ENCODE measurements at places on chromosomes 3 and 15.

GRCh38 chr15:88701561-88702095 is 62.8 kb downstream of the ISG20 start:
- no peak for DNase-seq

- no peak for DNase-seq
Measured at GRCh38 chr3:106810300-106810875, 566.9 kb upstream of the CCDC54 start.

DNA sequence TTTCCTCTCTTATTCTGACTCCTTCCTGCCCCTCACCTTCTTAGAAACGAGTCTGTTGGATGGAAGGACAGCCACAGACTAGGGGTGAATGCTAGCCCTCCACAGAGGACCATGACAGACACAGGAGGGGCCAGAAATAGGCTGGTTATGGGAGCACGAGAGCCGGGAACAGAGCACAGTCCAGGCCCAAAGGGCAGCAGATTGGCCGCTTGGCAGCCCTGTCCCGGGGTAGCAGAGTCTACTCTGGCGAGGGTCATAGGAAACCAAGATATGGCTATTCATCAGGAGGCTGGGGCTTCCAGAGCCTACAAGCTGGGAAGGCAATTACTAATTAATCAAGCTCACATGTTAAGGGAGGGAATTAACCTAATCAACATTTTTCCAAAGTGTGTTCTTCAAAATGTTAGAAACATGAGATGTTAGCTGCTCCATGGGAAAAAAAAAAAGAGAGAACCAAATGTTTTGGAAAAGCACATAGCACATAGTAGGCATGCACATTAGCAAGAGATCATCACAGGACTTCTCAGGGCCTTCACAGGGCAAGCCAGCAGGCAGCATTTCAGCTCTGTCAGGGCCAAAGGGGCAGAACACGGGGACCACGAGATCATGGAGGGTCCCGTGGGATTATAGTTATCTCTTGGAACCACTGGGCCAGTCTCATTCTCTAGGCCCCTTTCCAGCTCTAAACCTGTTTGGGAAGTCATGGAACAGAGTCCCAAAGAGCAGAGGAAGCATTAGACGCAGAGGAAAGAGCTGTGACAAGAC is 13.3 kb downstream of the SEMA3G start:
- no peak for DNase-seq

DNA sequence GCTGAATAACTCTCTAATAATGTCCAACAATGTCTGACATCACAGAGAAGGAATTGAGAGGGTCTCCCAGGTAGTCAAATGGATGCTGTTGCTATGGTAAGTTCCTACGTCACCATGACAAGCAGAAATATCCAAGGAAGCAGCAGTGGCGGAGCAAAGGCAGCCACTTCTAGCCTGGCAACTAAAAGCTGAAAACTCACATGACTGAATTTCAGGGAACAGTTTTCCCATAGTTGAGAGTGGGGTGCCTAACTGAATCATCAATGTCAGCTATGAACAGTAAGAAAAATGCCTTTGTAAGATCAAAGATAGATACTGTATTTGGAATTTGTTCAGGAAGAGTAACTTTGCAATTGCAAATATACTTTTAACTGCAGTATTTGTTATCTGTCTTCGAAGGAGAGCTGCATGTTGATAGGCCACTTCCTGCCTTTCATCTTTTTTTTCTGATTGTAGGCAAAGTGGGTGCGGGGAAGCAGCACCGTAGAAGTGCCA is 161.7 kb downstream of the BBX start:
- no peak for DNase-seq

DNA sequence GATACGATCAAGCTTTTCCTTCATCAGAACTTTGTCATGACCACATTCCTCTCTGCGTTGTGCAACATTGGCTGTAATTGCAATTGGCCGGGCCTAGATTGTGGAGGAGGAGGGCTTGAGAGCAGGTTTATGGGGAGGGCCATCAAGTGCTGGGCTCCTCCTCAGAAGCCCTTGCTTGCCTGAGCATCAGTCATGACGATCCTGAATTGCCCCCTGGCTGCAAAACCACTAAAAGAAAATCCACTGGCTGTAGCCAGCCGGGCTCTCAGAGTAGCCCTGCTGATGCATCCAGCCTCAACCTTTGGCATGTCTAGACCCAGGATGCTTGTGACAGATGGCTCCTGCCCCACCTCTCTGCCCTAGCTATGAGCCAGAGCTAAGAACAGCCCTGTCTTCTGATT is 13.4 kb upstream of the TRH start:
- DNase-seq: no peak

- no peak for DNase-seq
Measured at GRCh38 chr3:2771193-2771592, 339.0 kb downstream of the IL5RA start.

DNA sequence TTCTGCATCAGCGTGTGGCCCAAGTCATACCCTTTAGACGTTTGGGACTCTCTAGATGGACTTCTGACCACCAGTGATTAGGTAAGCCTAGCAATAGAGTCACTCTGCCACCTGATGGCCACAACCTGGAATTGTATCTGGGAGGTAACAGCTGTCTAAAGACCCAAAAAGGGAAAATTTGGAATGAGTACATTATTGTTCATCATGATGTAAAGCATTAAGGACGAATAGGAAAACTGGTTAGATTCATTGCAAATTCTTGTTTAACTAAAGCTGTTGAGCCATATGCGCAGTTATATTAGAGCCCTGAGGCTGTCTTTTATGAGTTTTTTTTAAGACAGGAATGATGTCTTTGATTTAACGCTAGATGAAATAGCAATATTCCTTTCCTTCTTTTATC is 63.6 kb downstream of the FAM81A start:
- no peak for DNase-seq

Measured in stimulated activated naive CD8-positive, alpha-beta T cell treated with anti-CD3 and anti-CD28 coated beads, Interleukin-15, amount 100 ng/mL, for 72 hours (primary cell).